ENCODE measurements at places on chromosomes 1 and 21.

GRCh38 chr1:58848818-58849411 lies 65.1 kb upstream of the JUN start:
- no peak for DNase-seq
- H3K36me3 ChIP-seq: no peaks in the 10 kb centered on the region
- H3K27me3 ChIP-seq: no peaks in the 10 kb centered on the region
- no peak overlapping the region for H3K4me3 ChIP-seq
- H3K4me1 ChIP-seq: no peaks in the 10 kb centered on the region

- no peak overlapping the region for H3K27ac ChIP-seq
- peaks cover 3% of the 10 kb centered on the region for H3K36me3 ChIP-seq
- H3K4me3 ChIP-seq: no peak overlapping the region
- DNase-seq: no peak
- H3K4me1 ChIP-seq: peaks cover 15% of the 10 kb centered on the region
- no peaks in the 10 kb centered on the region for H3K27me3 ChIP-seq
These were observed 13.8 kb downstream of the MIA3 start for GRCh38 chr1:222631611-222632208.

DNA sequence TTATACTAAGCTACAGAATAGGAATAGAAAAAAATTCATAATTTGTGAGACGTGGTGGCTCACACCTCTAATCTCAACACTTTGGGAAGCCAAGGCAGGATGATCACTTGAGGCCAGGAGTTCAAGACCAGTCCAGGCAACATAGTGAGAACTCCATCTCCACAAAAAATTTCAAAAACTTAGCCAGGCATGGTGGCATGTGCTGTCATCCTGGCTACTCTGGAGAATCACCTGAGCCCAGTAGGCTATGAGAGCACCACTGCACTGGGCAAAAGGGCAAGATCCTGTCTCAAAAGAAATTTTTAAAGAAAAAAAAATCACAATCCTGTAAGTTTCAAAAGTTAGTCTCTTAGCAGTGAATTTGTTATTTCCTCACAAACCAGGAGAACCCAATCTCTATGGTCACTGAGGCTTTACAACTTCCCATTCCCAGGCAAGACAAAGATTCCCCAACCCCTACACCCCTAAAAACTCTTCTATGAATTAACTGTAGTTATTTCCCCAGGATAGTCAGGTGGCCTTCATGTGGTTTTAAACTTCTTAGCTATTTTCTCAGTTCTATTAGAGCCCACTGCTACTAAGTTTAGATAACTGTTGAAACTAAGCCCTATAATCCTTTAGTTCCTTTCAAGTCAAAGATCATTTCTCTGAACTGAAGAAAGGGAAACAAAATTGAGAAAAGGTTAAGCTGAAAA lies 74.5 kb downstream of the FOXJ3 start:
- DNase-seq: no peak
- H3K4me3 ChIP-seq: no peak overlapping the region
- peaks cover 2% of the 10 kb centered on the region for H3K36me3 ChIP-seq
- no peak overlapping the region for H3K27ac ChIP-seq

- no peak for DNase-seq
- H3K36me3 ChIP-seq: no peaks in the 10 kb centered on the region
- H3K4me3 ChIP-seq: no peak overlapping the region
- H3K27me3 ChIP-seq: no peaks in the 10 kb centered on the region
- H3K27ac ChIP-seq: no peak overlapping the region
- H3K4me1 ChIP-seq: peaks cover 12% of the 10 kb centered on the region
These were observed 3.4 kb upstream of the EXO1 start for GRCh38 chr1:241844593-241844992.

DNA sequence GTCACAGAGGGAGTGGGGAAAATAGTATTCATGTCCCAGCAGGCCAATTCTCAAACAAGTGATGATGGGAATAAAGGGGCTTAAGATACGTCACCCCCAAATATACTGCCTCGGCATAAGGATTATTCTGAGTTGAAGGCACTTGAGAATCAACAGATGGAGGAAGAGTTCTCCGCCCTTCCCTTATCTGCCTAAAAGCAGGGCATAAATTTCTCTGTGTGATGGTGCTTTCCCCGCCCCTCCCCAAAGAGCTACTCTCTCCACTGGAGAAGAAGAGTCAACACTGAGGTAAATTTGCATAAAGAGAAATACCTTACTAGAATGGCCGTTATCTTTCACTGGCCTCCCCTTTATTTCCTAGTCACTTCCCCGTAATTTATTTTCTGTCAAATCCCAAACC lies 18.7 kb downstream of the BECN2 start:
- H3K4me1 ChIP-seq: no peaks in the 10 kb centered on the region
- H3K27me3 ChIP-seq: no peaks in the 10 kb centered on the region
- H3K4me3 ChIP-seq: no peak overlapping the region
- DNase-seq: no peak

GRCh38 chr1:179166663-179167417 lies 62.6 kb downstream of the ABL2 start:
- no peaks in the 10 kb centered on the region for H3K36me3 ChIP-seq
- no peak overlapping the region for H3K27ac ChIP-seq

- H3K4me1 ChIP-seq: peaks cover 32% of the 10 kb centered on the region
- no peak for DNase-seq
- peaks cover 2% of the 10 kb centered on the region for H3K36me3 ChIP-seq
These were observed 1.2 kb downstream of the UBR4 start for GRCh38 chr1:19208710-19209438.

- no peaks in the 10 kb centered on the region for H3K36me3 ChIP-seq
- DNase-seq: no peak
- H3K4me3 ChIP-seq: no peak overlapping the region
- H3K27me3 ChIP-seq: no peaks in the 10 kb centered on the region
These were observed 56.5 kb upstream of the CTPS1 start for GRCh38 chr1:40922969-40923368.

DNA sequence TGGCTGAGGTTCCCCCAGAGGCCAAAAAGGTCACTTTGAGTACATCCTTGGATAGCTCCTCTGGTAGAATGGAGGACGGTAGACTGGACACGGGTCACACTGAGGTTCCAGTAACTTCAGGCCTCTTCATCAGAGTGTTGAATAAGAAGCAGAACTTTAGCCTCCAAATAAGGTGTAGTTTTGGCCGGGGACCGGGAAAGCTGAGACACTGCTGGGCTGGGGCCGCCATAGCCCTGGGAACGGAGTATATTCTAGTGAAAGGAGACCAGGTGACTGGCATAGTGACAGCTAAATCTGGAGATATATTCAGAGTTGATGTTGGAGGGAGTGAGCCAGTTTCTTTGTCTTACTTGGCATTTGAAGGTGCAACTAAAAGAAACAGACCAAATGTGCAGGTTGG lies 84.1 kb downstream of the EVA1C start:
- H3K27ac ChIP-seq: no peak overlapping the region
- no peak for DNase-seq
- H3K4me3 ChIP-seq: no peak overlapping the region
- no peaks in the 10 kb centered on the region for H3K36me3 ChIP-seq
- H3K27me3 ChIP-seq: no peaks in the 10 kb centered on the region
- H3K4me1 ChIP-seq: no peaks in the 10 kb centered on the region

DNA sequence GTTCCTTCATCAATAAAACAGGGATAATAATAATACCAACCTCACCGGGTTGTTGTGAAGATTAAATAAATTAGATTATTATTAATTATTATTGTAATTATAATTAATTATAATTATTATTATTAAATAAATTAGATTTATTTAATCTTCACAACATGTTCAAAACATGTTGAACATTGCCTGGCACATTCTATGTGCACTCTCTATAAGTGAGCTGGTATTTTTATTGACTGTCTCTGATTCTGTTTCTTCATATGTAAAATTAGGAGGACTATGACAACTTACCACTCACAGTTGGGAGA lies 834 bp upstream of the C8B start:
- no peak overlapping the region for H3K4me3 ChIP-seq
- H3K27ac ChIP-seq: no peak overlapping the region
- no peaks in the 10 kb centered on the region for H3K4me1 ChIP-seq
- no peaks in the 10 kb centered on the region for H3K36me3 ChIP-seq

DNA sequence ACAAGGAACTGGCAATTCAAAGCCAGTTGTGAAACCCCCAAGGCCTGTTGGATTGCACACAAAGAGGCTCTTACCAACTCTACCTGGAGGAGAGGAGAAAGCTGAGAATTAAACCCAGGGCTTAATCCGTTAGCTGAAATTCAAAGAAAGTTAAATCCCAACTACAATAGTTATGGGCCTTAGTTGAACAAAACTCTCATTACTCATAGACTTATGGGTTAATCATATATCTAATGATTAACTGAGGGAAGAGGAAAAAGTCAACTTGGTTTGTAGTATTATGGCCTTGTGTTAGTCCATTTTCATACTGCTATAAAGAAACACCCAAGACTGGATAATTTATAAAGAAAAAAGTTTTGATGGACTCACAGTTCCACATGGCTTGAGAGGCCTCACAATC lies 838.2 kb upstream of the ADGRL2 start:
- no peaks in the 10 kb centered on the region for H3K36me3 ChIP-seq
- no peak for DNase-seq
- H3K27ac ChIP-seq: no peak overlapping the region
- H3K27me3 ChIP-seq: no peaks in the 10 kb centered on the region
- no peaks in the 10 kb centered on the region for H3K4me1 ChIP-seq

- peaks cover 20% of the 10 kb centered on the region for H3K4me1 ChIP-seq
- no peaks in the 10 kb centered on the region for H3K27me3 ChIP-seq
- DNase-seq: no peak
- H3K36me3 ChIP-seq: no peaks in the 10 kb centered on the region
- no peak overlapping the region for H3K4me3 ChIP-seq
- no peak overlapping the region for H3K27ac ChIP-seq
These were observed 153.8 kb upstream of the FGGY start for GRCh38 chr1:59143133-59143487.

GRCh38 chr1:29237129-29237821 lies 953 bp downstream of the PTPRU start:
- peak overlapping the region; percentile 47 for H3K4me3 ChIP-seq
- DNase-seq: peak; percentile 67
- H3K27ac ChIP-seq: no peak overlapping the region
- no peaks in the 10 kb centered on the region for H3K36me3 ChIP-seq

GRCh38 chr1:87426463-87427249 lies 98.0 kb downstream of the LMO4 start:
- H3K4me3 ChIP-seq: no peak overlapping the region
- no peaks in the 10 kb centered on the region for H3K4me1 ChIP-seq
- no peaks in the 10 kb centered on the region for H3K36me3 ChIP-seq
- no peaks in the 10 kb centered on the region for H3K27me3 ChIP-seq
- no peak overlapping the region for H3K27ac ChIP-seq

All from B cell (primary cell).